Stimulated activated CD8-positive, alpha-beta memory T cell treated with anti-CD3 and anti-CD28 coated beads, Interleukin-12 subunit alpha, Interleukin-12 subunit beta, amount 100 ng/mL, for 1 hour (primary cell): ENCODE measurements at places on chromosomes 5 and 9.

- no peak for DNase-seq
Measured at GRCh38 chr5:143716881-143717280, 95.1 kb upstream of the HMHB1 start.

DNA sequence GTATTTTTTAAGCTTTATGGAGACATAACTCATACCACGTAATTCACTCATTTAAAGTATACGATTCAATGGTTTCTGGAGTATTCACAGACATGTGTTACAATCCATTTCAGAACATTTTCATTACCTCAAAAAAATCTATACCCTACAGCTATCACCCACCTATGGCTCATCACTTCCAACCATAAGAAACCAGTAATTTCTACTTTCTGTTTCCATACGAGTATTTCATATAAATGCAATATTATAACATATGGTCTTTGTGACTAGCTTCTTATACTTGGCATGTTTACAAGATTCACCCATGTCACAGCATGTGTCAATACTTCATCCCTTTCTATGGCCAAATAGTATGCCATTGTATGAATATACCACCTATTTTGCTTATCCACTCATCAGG, 18.8 kb downstream of the UBQLN1 start:
- no peak for DNase-seq

DNA sequence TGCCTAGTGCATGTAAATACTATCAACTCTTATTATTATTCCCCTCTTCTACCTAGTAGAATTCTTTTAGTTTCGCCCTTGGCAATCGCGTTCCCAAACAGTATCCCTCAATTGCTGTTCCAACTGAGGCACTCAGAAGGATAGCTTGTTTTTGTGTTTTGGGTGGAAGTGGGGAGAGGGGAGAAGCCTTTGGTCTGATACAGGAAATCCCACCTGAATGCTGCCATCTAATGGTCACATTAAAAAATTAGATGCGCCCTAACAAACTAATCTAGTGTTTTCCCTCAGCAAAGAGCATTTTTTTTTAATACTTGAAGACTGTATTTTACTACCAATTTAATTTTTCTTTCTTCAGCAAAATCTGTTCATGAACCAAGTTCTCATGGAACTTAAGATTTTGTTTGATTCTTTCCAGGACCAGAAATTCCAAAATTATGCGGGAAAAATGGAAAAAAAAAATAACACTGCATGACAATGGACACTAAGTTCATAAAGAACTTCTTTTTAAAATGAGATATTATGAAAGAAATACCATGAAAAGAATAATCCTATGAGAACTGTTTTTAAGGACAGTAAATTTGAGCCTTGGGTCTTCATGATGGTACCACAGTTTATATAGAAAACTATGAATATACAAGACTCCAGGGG, 22.2 kb upstream of the GLDC start:
- no peak for DNase-seq

GRCh38 chr9:3281399-3281798, 244.4 kb downstream of the RFX3 start:
- no peak for DNase-seq

DNA sequence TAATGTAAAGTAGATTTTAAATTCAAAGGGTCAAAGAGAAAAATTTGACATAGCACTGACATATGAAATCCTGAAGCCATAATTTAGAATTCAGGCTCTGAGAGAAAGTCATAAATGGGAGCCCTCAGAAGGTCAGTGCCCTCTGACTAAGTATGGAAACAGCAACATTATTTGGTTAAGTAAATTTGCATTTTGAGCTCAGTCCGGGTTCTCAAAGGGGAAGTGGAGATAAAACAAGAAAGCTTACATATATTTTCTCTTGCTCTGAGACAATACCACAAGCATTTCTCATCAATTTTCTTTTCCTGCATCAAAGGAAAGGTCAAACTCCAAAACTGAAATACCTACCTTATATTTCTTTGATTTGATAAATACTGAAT, 348.0 kb downstream of the SEMA5A start:
- no peak for DNase-seq

- DNase-seq = no peak
Measured at GRCh38 chr5:53073348-53073747, 36.2 kb downstream of the MOCS2 start.

GRCh38 chr9:88757406-88758010, 222.5 kb downstream of the NXNL2 start:
- DNase-seq = no peak

DNA sequence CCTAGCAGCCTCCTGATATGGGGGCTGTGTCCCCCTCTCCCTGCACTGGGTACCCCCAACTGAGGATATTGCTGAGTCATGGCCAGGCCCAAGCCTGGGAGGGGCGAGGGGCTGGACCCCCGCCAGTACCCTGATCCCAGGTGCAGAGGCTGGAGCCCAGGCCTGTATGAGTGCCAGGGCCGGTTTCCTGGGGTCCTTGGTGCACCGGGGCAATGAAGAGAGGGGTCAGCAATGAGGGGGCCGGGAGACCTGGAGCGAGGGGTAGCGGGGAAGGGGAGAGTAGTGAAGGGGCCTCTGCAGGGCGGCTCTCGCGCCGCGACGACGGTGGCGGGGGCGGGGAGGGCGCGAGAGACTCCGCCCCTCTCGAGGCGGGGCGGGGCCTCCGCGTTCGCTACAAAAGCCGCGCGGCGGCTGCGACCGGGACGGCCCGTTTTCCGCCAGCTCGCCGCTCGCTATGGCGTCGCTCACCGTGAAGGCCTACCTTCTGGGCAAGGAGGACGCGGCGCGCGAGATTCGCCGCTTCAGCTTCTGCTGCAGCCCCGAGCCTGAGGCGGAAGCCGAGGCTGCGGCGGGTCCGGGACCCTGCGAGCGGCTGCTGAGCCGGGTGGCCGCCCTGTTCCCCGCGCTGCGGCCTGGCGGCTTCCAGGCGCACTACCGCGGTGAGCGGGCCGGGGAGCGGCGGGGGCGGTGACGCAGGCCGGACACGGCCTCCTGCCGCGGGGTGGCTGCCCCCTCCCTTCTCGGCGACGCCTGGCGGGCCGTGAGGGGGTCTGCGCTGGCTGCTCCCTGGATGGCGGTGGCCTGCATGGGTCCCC, at the start of gene SQSTM1:
TSS of gene SQSTM1 (plus strand) at position 423 of the 815 bp plus-strand sequence. CDS start at position 455, 32 bp downstream.
- peak; percentile 75 for DNase-seq

GRCh38 chr5:96533371-96533770, 100.3 kb upstream of the PCSK1 start:
- DNase-seq = no peak

DNA sequence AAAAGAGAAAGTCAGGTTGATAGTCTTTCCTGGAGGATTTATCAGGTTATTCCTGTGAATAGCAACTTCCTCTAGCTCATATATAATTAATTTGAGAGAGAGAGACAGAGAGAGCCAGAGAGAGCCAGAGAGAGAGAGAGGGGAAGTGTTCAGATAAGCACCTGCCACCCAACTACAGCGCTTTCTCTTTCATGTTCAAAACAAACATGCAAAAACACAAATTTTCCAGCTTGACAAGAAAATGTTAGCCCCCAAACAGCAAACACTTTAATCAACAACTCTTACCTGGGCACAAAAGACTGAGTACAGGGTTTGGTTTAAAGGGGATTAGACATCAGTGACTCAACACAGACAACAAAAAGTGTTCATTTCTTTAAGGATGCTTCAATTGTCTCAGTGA, 61.7 kb upstream of the PLPP6 start:
- DNase-seq = no peak

GRCh38 chr9:122930541-122931225, 629 bp downstream of the ZBTB26 start:
- DNase-seq = no peak

- no peak for DNase-seq
Measured at GRCh38 chr5:157785801-157786200, 42.3 kb downstream of the LSM11 start.

DNA sequence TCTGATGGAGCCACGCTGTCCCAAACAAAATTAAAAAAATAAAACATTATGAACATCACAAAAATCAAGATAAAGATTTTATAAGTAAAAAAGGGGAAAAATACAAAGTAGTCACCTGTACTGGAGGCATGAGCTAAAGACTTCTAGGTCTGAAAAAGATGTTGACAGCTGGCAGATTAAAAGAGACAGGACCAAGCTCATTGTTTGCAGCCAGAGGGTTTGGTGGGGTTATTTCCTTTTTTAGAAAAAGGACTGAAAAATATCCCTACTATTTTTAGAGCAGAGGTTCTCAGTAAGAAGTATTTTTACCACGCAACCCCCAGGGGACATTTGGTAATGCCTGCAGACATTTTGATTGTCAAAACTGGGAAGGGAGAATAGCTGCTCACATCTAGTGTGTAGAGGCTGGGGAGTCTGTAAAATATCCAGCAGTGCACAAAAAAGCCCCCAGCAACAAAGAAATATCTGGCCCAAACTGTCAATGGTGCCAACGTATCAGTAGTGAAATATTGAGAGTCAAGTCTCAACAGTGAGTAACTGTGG, 353.4 kb downstream of the TLE1 start:
- no peak for DNase-seq

DNA sequence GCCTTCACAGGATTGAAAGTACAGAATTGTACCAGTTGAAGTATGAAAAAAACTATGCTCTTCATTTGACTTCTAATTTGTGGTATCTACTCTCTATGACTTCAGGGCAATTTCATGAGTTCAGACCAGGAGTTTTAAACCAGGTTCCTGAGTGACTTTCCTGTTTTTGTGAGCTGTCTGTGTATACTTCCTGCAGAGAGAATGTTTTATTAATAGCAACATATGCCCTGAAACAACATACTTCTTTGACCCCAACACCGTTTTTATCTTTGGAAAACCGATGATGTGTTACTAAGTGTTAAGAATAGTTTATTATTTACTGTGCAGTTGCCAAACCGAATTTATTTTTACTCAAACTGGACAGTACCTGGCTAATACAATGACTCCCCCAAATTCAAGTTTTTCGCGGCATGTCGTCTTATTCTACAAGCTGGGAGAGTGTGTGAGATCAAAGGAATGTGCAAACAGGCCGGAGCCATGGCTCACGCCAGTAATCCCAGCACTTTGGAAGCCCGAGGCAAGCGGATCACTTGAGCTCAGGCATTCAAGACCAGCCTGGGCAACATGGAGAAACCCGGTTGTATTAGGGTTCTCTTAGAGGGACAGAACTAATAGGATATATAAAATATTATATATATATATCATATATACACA, 58.7 kb upstream of the ERBIN start:
- no peak for DNase-seq

- DNase-seq = no peak
Measured at GRCh38 chr9:18863791-18864190, 169.2 kb downstream of the SAXO1 start.

DNA sequence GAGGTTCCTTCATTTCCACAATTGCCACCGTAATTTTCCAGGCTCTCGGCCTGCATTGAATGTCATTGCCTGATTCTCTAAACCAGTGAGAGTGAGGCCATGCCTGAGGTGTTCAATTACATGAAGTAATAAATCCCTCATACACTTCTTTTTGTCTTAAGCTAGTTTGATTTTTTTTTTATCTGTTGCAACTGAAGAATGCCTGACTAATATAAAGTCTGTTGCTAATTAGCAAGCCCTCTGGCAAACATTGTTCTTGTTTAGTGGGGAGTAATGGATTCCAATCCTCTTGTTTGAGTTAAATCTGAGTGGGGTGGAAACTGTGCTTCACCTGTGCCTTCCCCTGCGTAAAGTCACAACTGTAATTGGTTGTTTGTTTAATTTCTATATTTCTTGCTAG, 338.1 kb upstream of the ATP10B start:
- no peak for DNase-seq

DNA sequence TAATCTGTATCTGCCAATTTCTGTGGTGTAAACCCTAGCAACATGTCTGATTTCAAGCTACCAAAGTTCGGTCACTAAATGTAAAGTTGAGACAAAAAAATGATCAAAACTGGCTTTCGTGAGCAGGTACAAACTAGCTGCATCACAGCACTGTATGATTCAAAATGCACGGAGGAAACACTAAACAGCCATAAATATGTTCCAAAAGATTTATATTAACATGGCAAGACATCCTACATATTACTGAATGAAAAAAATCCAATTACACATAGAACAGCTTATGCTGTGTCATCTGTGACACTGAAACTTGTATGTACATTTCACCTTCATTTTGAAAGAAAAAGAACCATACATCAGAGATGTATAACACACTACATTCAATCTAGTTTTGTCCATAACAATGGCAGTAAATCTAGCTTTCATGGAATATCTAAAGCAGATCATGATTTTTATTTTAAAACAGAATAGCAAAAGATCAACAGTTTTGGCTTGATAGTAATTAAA, 14.4 kb downstream of the GNAQ start:
- no peak for DNase-seq

- DNase-seq = no peak
Measured at GRCh38 chr9:120236596-120236995, 343.4 kb downstream of the CDK5RAP2 start.

DNA sequence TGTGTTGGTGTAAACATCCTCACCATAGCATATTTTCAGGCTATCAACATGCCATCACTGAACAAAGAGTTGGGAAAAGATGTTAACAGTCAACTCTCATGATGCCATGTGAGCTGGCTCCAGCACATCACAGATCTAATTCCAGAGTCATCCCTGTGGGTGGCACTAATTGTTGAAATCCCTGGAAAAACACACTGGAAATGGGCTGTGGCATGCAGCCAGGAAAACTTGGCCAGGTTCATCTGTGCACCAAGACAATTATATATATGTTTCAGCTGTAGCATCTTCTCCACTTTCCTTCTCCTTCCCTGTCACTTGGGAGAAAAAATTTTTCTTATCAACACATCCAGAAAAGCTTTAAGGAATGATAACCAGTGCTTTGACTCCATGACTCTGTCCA, 313.7 kb downstream of the TRIM32 start:
- DNase-seq = no peak
